ENCODE measurements at places on chromosomes 6 and 20.

- no peak for DNase-seq
Observed at GRCh38 chr6:56172144-56172543, 75.2 kb downstream of the COL21A1 start.

DNA sequence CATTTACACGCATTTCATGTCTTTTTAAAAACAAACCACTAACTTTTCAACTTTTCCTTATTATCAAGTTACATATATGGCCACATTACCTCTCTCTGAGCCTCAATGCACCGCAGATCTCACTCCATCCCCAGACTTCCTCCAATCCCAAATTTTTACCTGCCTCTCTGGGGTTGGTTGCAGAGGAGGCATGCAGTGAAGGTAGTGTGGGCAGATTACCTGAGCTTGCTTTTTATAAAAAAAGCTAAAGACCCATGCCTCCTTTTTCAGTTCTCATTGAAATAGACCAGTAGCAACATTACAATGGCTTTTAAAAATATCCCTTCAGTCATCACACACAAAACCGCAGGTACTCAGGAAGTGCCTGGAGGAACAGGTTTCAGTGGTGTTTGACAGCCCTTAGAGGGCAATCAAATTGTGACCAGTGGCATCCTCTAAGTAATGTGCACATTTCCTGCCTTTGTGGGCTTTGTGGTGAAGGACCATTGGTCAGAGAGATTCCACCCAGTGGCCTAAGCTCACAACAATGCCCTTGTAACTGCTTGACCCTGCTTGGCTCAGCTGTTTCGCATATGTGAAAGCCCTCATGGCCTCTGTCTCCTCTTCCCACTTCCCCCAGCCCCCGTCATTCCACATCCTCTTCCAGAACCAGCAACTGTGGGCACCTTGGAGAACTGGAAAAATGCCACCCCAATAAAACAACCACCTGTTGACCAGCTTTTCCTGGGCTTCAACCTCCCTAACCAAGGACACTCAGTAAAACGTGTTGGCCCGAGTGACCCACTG lies 30.2 kb upstream of the IL17A start:
- DNase-seq, result no peak

- DNase-seq, result no peak
Observed at GRCh38 chr6:604579-604978, 52.3 kb downstream of the HUS1B start.

GRCh38 chr20:62978561-62978943 lies 26.0 kb downstream of the SLC17A9 start:
- DNase-seq, result no peak

DNA sequence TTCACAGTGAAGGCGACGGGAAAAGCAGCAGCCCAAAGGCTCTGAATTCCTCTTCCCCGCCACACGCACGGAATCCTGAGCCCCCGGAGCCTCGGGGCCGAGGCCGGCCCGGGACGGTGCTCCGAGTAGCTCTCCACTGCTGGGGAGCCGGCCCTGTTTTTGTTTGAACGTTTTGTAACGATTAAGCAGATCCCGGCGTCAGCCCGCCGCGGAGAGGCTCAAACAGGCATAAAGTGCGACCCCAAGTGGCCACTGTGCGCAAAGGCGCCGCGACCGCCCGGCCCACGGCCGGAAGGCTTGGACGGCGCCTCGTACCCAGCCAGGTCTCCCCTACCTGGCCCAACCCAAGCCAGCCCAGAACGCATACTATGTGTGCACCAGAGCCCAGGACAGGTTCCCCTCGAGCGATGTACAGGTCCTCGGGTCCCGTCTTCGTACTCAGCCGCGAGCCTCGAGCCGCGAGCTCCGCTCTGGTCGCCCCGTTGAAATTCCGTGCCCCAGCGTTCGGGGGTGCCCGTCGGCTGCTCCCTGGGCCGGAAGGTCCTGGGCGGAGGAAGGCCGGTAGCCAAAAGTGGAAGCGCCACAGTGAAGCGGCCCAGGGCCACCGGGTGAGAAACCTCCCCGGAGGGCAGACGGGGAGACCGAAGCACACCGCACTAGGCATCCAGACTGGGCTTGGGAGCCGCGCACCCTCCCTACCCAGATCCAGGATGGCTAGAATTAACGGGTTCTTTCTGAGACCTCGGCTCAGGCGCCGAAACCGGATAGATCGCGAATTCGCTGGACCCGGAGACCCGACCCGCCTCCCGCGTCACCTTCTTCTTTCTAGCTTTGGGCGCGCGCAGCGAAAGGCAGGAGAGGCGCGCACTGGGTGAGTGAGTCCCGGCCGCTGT lies 1.2 kb upstream of the MAFB start:
- DNase-seq, result peak; percentile 93

DNA sequence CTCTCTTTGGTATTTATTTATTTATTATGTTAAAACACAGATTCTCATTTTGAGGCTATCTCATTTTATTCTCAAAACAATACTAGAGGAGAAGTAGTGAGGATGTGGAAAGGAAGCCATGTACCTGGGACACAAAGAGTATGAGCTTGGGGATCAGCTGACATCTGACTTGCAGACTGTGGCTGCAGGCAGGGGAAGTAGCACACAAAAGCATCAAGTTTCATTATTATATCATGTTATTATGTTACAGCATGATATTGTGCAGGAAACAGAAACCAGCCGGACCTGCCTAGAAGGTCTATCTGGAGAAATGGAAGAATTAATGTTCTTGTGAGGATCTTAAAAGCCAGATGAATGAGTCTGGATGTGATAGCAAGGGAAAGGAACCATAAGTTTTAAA lies 248.2 kb downstream of the KHDC1L start:
- DNase-seq, result no peak

- DNase-seq, result no peak
Observed at GRCh38 chr6:162726947-162727321, 632 bp downstream of the PRKN start.

GRCh38 chr6:136969930-136970329 lies 47.8 kb downstream of the SLC35D3 start:
- DNase-seq, result no peak

Data from AG20443 (cell line).